ENCODE measurements at places on chromosomes 3 and 15.

- no peak for DNase-seq
These were observed 2.0 kb upstream of the OR5H6 start for GRCh38 chr3:98262046-98262445.

- no peak for DNase-seq
These were observed 14.3 kb downstream of the LIMD1 start for GRCh38 chr3:45608885-45609284.

DNA sequence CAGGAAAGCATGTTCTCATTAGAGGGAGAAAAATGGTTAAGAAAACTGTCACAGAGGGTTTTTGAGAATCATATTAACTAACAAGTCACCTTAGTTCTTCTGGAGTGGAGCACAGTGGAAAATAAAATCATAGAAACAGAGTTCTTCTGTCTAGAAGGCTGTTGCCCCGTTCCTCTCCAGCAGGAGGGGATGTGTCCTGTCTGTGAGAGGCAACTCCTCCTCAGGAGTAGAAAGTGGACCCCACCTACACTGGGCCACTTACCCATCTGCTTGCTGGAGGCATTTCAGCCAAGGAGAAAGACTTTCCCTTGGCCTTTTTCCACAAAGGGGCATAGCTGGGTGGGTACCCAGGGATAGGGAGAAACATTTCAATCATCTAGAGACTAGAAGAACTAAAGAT, 106.6 kb downstream of the SSR3 start:
- DNase-seq: peak; percentile 5

- DNase-seq: no peak
These were observed 120.9 kb downstream of the ZMAT3 start for GRCh38 chr3:178950676-178951075.

- no peak for DNase-seq
These were observed 232.6 kb upstream of the TPM1 start for GRCh38 chr15:62809968-62810260.

DNA sequence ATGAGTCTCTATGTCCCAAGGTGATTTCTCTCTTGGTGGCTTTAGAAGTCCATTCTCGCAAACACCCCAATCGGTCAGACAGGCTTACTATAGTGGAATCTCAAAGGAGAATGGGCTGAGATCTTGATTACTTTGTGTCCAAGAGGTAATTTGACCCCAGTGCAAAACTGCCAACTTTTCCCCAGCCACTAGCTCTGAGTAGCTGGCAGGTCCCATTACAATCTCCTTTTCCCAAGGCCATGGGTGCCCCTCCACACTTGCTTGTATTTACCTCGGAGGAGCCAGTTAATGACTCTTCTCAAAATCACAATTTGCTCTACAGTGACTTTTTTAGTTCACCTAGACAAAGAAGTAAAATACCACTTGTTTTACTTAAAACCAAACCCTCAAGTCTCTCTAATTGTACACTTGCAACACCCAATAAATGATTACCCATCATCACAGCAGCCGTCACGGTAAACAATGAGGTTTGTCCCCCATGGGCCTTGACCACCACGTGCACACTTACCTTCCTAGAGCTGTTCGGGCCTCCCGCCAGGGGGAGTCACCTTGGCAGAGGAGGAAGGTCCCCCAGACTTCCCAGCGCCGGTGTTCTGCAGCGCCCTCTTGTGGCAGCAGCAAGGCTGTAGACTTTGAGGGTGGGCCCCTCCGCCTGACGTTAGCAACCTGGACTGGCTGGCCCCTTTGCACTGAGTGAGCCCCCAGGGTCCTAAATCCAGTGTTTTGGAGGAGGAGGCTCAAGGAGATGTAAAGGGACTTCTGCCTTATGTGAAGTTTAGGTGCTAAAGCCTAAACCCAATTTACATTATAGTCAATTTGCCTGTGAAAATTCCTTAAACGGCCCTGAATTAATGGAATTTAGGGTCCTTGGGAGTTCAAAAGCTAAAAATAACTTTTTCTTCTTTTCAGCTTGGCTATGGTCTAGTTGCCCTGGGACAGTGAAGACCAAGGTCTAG, 18.7 kb upstream of the HDAC11 start:
- peak; percentile 78 for DNase-seq

- DNase-seq: no peak
These were observed 450.9 kb downstream of the NAALADL2 start for GRCh38 chr3:175310046-175310445.

DNA sequence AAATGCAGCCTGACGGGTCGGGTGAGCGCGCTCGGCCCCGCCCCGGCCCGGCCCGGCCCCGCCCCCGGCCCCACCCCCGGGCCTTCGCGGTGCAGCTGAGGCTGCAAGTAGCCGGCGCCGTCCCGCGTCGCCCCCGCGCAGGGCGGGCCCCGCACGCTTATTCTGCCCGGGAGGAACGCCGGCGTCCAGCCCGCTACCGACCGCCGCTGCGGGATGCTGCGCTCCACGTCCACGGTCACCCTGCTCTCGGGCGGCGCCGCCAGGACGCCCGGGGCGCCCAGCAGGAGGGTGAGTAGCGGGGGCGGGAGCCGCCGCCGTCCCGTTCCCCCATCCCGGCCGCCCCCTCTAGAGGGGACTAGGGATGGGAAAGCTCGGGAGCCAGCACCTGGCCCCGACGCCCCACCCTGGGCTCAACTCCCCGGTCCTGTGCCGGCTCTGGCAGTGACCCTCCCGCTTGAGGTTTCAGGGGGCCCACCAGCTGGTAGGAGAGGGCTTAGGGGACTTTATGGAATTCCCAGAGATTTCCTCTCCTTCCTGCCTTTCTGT, at the start of gene MYZAP:
Gene MYZAP (plus strand): TSS at position 83 of the 546 bp plus-strand sequence. CDS start 131 bp downstream, at position 214.
- peak; percentile 3 for DNase-seq

- DNase-seq: no peak
These were observed 32.7 kb downstream of the ARL14 start for GRCh38 chr3:160709477-160710182.

DNA sequence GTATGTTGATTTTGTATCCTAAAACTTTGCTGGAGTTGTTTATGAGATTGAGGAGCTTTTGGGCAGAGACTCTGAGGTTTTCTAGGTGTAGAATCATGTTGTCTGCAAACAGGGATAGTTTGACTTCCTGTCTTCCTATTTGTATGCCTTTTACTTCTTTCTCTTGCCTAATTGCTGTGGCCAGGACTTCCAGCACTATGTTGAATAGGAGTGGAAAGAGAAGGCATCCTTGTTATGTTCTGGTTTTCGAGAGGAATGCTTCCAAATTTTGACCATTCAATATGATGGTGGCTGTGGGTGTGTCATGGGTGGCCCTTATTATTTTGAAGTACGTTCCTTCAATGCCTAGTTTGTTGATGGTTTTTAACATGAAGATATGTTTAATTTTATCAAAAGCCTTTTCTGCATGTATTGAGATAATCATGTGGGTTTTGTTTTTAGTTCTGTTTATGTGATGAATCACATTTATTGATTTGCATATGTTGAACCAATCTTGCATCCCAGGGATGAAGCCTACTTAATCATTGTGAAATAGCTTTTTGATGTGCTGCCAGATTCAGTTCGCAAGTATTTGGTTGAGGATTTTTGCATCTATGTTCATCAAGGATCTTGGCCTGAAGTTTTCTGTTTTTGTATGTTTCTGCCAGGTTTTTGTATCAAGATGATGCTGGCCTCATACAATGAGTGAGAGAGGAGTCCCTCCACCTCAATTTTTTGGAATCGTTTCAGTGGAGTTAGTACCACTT, 188.1 kb downstream of the MINAR1 start:
- DNase-seq: no peak

GRCh38 chr3:127473244-127474024, 117.1 kb downstream of the TPRA1 start:
- no peak for DNase-seq

DNA sequence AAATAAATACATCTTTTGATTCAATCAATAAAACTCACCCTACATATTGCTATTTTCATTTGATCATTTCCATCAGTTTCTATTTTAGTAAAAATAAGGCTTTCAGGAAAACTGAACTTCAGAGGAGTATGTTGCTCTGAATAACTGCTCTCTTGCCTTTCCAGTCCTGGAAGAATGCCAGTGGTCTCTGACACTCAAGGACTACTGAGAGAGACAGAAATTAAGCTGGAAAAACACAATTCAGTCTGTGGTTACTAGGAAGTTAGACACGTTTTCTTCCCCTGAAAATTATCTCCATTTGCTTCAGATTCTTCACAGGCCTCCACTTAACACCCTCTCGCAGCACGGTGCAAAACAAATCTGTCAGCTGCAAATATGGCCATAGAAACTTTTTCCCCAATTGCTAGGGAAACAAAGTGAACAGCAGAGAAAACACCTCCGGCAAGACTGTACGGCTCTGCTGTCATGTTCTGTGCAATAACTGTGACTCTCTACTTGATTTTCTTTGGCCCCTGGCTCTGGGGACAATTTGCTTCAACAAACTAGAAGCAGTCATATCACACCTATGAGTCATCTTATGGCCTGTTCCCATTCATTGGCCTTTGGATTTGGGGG, 353.0 kb downstream of the MAGI1 start:
- DNase-seq: no peak

DNA sequence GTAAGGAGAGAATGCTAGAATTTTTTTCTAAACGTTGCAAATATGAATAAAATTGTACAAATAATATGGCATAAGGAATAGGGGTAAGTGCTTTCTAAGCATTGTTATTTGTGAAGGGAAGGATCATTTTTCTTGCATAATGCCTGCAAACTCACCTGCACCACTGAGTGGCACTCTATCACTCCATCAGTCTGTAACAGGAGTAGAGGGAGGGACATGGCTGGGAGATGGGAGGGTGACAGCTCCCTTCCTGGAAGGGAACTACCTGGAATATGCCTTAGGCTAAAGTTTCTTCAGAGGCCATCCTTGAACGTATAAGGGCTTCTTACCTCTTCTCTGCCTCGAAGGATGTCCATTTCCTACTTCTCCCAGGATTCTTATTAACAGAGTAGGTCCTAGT, 3.0 kb downstream of the NAALADL2 start:
- DNase-seq: no peak

DNA sequence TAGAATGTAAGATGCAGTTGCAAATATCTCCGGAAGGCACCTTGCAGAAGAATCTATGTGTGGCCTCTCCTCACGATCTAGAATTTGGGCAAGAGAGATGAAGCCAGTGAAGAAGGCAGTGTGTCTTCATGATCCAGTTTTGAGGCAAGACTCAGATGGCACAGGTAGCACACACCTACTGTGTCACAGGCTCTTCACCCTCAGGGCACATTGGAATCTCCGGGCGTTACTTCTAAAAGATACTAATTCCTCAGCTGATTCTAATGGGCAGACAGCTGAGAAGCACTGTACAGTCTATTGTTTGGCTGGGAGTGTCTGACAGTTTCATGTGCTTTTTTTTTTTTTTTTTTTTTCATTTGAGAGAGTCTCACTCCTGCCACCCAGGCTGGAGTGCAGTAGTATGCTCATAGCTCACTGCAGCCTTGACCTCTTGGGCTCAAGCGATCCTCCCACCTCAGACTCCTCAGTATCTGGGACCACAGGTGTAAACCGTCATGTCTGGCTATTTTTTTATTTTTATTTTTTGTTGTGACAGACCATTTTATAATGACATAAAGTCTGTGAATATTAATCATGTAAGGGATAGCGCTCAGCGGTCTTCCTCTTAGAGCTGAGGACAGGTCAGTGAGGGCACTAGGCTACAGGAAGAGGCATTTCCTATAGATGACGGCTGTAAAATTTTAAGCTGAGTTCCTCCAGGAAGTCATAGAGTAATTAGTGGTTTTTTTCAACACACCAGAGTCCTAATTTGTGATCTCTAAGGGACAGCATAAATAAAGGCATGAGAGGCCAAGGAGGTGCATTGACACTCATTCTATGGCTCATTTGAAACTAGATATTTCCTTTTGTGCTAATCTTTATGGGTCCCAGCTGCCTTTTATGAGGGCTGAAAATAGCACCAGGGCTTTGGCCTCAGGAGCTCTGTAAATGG, 4.0 kb downstream of the C3orf52 start:
- no peak for DNase-seq

DNA sequence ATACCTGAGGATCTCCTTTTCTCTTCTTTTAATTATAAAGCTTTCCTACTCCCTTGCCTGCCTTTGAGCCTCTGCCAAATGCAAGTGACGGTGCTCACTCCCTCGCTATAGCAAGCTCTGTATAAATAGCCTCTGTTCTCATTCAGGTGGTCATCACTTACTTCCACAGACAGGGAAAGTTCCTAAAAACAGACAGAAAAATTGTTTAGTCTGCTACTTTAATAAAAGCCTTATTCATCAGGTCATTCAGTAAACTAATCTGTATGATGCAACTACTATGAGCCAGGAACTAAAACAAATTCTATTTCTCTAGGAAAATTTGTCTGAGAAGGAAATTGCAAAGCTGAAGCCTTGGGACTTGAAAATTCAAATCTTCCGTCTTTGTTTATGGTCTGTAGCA, 10.2 kb upstream of the DLG1 start:
- no peak for DNase-seq

DNA sequence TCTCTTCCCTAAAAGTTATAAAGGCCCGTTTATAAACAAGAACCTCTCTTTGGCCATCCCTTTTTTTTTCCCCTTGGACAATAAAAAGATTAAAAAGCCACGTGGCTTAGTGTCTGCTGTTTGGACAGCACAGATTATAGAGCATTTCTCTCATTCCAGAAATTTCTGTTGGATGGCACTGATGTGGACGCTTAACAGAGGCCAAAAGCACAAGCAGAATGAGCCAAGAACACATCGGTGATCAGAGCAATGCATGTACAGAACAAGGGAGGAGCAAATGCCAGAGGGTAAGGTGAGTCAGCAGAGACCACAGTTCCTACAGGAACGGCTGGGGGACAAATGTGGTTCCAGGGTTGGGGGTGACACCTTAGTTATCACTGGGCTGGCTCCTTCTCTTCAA, 30.3 kb upstream of the CTNNB1 start:
- no peak for DNase-seq

GRCh38 chr3:10235551-10235950, 12.7 kb upstream of the TATDN2 start:
- DNase-seq: no peak

- no peak for DNase-seq
These were observed 94.7 kb downstream of the RAB11A start for GRCh38 chr15:65963911-65964482.

GRCh38 chr3:117928836-117929235, 1105.8 kb downstream of the IGSF11 start:
- DNase-seq: no peak

GRCh38 chr3:190013943-190014924, 106.5 kb downstream of the P3H2 start:
- no peak for DNase-seq

DNA sequence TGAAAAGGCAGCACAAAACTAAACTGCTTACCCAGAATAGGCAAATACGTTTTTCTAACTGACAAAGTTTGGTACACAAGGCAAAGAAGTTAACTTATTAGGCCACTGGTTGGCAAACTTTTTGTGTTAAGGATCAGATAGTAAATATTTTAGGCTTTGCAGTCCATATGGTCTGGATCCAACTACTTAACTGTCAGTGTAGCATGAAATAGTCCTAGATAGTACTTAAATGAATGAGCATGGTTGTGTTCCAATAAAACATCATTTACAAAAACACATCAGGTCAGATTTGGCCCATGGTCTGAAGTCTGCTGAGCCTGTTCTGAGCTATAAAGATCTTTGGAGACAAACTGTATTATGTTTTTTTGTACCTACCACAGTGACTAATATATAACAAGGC, 136.9 kb downstream of the PCCB start:
- no peak for DNase-seq

- DNase-seq: no peak
These were observed 470.9 kb downstream of the LPP start for GRCh38 chr3:188624828-188625227.

- DNase-seq: no peak
These were observed 59.0 kb downstream of the CLEC3B start for GRCh38 chr3:45084820-45085816.

All from effector CD4-positive, alpha-beta T cell (primary cell).